Activated CD4-positive, alpha-beta T cell treated with anti-CD3 and anti-CD28 coated beads, Interleukin-2, amount 10 ng/mL, durations not matched to agents 7 days and 5 days (primary cell): ENCODE measurements at places on chromosomes 1 and 21.

DNA sequence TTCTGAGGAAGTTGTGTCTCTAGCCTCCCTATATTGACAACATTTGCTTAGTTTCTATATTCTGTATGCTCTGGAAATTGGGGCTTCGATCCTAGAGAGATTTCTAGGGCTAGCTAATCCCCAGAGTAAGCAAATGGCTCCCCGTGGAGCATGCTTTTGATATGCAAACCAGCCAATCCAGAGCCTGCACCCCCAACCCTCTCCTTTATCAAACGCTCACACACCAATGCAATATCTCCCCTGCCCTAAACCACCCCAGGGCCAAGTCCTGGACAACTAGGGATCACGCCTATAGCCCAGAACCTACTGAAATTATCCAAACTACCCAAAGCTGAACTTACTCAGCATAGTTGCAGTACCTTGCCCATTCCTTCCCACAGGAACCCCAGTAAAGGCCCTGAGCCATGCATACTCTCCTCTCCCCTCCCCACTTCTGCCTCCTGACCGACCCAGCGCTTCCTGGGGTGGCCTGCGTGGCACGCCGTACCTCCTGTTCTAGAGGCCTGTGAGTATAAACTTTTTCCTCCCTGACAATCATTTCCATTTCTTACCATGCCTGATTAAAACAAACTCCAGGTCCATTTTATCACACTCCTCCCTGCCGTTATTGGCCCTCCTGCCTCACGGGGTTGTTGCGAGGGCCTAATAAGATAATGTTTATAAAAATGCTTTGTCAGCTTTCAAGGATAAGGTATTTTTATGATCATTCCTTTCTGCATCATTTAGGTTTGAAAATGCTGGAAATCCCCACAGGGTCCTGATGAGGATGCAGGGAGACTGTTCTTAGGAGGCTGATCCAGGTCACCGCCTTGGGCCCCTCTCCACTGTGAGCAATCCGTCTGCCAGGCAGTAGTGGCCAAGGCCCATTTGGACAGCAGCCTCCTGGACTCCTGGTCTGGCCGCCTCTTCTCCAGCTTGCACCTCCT lies 102.7 kb downstream of the TENT5C start:
- no peak for DNase-seq

GRCh38 chr1:232378266-232379062 lies 251.5 kb downstream of the SIPA1L2 start:
- DNase-seq = no peak

- DNase-seq = no peak
Measured at GRCh38 chr1:86504895-86505563, 36.3 kb downstream of the CLCA1 start.

- no peak for DNase-seq
Measured at GRCh38 chr21:40923407-40923806, 76.4 kb upstream of the DSCAM start.

DNA sequence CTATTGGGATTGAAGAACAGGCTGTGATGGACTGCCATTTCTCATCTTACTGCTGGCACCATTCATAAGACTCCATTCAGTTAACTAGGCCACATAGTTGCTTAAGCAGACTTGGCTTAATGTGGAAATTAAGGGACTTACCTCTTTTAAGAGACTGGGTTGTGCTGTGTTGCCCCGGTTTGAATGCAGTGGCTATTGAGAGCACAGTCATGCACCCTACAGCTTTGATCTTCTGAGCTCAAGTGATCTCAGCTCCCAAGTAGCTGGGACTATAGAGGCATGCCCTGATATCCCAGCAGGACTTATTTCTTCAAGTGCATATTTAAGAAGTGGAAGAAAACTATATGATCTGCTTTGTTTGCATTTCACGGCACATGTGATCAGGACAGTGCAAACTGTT lies 181.1 kb downstream of the RASAL2 start:
- DNase-seq = no peak

GRCh38 chr1:117793413-117793812 lies 136.0 kb downstream of the GDAP2 start:
- no peak for DNase-seq

- no peak for DNase-seq
Measured at GRCh38 chr1:9472386-9473031, 66.8 kb upstream of the SLC25A33 start.

GRCh38 chr1:27804791-27805190 lies 25.8 kb upstream of the PPP1R8 start:
- DNase-seq = no peak

GRCh38 chr1:229689273-229689672 lies 63.2 kb downstream of the URB2 start:
- peak; percentile 27 for DNase-seq

- DNase-seq = no peak
Measured at GRCh38 chr1:68780919-68781318, 284.0 kb upstream of the DEPDC1 start.

- no peak for DNase-seq
Measured at GRCh38 chr1:162466797-162467196, 30.8 kb upstream of the UHMK1 start.
